ENCODE measurements at places on chromosomes 11 and 22.

- no peak for DNase-seq
Observed at GRCh38 chr22:43510281-43511070, 98.7 kb downstream of the MPPED1 start.

DNA sequence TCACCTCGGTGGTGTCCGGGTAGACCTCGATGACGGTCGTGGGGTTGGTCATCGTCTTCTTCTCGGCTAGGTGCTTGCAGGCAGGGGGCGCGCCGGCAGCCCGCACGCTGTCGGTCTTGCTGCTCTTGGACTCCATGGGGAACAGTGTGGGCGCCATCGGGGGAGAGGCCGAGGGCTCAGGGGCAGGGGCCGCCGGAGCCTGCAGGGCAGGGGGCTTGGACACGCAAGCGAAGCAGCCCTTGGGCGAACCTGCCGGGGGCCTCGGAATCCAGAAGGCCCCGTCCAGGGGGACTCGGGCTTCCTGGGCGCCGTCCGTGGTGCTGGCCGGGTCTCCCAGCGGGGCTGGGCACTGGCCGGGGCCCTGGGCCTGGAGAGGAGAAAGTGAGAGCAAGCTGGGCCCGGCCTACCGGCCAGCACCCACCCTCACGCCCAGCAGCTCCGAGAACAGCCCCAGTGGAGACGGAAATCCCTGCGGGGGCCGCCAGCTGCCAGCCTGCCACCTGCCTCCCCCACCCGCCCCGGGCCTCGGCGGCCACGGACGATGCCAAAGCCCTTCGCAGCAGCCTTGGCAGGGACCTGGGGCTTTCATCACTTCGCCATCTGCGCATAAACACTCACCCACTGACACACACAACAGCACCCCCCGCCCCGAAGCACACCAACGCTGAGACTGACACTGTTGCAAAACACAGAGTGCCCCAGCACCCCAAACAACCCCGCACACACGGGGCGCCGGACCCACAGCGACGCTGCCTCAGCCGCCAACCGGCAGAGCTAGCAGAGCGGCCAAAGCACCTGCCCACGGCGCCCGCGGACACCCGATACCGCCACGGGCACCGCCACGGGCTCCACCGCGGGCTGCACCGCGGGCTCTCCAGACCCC lies 2.4 kb downstream of the IFITM10 start:
- DNase-seq: no peak

GRCh38 chr11:64563966-64564365 lies 27.1 kb upstream of the SLC22A12 start:
- no peak for DNase-seq

- DNase-seq: no peak
Observed at GRCh38 chr11:19770277-19770676, 57.6 kb downstream of the NAV2 start.

DNA sequence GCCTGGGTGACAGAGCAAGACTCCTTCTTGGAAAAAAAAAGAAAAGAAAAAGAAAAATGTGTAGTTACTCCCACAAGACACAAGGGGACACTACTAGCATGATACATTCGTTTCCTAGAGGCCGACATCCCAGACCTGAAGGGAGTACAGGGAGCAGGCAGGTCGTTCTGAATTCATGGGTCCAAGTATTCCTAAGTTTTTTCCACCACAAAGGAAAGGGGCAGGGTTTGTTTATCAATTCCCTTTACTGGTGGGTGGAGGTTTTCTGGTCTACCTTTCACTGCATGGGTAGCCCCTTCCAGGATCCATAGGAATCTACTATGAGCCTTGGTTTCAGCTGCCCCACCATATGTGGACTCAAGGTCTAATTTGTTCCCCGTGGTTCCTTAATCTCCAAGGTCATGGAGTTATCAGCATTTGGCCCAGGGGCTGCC lies 11.8 kb downstream of the TIGD3 start:
- DNase-seq: no peak

DNA sequence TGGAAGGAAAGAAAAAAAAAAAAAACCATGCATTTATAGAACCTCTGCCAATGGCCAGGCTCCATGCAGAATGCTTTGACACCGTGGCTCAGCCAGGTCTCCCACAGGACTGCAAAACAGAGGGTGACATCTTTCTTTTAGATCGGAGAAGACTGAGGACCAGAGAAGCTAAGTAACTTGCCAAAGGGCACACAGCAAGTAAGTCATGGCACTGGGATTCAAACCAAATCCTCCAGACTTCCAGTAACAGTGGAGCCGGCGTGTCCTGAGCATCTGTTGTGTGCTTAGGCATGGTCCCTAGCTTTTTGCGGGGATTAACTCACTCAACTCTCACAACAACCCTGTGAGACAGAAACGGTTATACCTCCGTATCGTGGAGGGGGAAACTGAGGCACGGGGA lies 20.7 kb downstream of the MGAT3 start:
- DNase-seq: no peak

- DNase-seq: no peak
Observed at GRCh38 chr11:72111300-72112142, 974 bp downstream of the ANAPC15 start.

- DNase-seq: no peak
Observed at GRCh38 chr11:88327061-88327460, 10.5 kb downstream of the CTSC start.
